Endothelial cell of umbilical vein (primary cell): ENCODE measurements at places on chromosomes 11 and 22. TPM values are rescaled to one million over a fixed set of nuclear protein-coding genes. Genes with fewer than 3 reads are reported as not detected.

Gene LRRN4CL
- total RNA-seq: 0.20 and 0.37 TPM in 2 replicates

Gene SCGB1A1
- total RNA-seq: not detected in 2 replicates

Gene OR2D2
- total RNA-seq: 0.31 and 1.2 TPM in 2 replicates

Gene ACRV1
- total RNA-seq: not detected in 2 replicates

Gene FGF19
- total RNA-seq: not detected in 2 replicates

Gene GGT5
- total RNA-seq: 35.1 and 45.9 TPM in 2 replicates

Gene CCDC81
- 0.55 and 1.1 TPM in 2 replicates for total RNA-seq

Gene FOLR1
- total RNA-seq: not detected in 2 replicates

Gene MYBPC3
- not detected in 2 replicates for total RNA-seq

Gene PKDREJ
- not detected in 2 replicates for total RNA-seq

Gene PIWIL4
- total RNA-seq: 0.25 and 0.64 TPM in 2 replicates

Gene ABTB2
- 0.11 and 0.25 TPM in 2 replicates for total RNA-seq

Gene RBMXL2
- total RNA-seq: 0.51 TPM in 1 of 2 replicates, not detected in the other

Gene RCOR2
- total RNA-seq: 0.13 and 1.7 TPM in 2 replicates
